ENCODE measurements at places on chromosomes 2 and 18.

DNA sequence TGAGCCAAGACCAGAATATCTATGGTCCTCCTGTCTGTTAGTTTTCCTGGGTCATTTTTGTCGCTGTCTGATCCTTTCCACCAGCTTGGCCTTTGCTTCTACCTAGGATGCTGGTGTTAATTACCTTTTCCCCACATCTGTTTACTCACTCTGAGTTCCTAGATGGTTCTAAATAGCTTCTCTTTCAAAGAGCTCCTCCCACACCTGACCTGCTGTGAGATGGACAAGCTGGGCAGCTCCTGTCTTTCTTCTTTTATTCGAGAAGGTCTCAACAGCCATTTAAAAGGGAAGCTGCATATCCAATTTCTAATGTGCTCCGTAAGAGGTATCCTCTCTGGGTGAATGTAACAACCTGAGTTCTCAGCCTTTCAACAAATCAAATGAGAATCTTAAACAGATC lies 156.2 kb downstream of the HRH4 start:
- no peak for DNase-seq

DNA sequence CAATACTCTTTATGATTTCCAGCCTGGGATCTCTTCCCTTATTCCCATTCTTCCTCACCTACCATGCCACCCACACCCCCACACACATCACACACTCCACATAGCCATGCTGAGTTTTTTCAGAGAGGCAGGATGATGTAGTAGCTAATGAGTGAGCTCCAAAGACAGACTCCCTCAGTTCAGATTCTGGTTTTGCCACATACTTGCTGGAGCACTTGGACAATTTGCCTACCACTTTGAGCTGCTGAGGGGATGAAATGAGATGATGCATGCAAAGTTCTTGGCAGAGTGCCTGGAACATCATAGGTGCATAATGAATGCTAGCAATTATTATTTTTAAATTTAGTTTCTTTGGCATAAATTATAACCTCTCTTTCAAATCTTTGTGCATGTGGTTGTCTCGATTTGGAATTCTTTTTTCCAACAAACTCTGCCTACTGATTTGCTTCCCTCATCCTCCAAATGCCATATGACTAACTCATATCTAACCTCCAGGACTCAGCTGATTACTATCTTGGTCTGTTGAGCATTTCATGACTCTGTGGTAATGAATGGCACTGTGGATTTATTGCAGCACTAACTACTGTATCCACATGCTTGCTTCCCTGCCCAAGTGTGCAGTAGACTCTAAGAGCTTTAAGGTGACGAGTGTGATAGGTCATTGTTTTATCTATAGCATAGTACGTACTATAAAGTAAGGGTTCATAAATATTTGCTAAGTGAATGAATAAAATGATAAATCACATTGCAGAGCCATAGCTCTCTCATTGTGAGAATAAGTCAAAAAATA lies 99.1 kb downstream of the TACR1 start:
- DNase-seq, result no peak

DNA sequence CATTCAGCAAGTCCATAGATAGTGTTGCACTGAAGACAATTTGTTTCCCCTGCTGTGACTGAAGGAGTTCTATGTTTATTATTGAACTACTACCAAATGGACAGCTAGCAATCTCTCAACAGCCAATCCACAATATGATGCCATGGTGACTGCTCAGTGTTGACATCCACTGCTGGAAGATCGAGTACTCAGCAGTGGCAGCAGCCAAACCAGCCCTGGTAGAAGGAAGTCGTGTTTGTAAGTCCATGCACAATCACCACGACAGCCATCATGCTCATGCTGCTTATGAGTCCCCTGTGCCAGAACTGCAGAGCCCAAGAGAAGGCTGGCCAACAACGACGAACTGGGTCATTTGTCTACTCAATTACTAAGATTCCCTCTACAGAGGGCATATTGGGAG lies 66.4 kb downstream of the OSR1 start:
- no peak for DNase-seq

GRCh38 chr18:78867131-78867530 lies 112.5 kb upstream of the SALL3 start:
- DNase-seq, result no peak

- DNase-seq, result no peak
Observed at GRCh38 chr2:54840559-54841468, 117.4 kb downstream of the EML6 start.

GRCh38 chr2:190435031-190435670 lies 27.0 kb downstream of the MFSD6 start:
- no peak for DNase-seq

GRCh38 chr2:26644188-26644835 lies 3.1 kb upstream of the CIB4 start:
- no peak for DNase-seq

GRCh38 chr2:19355416-19355821 lies 3.0 kb downstream of the OSR1 start:
- no peak for DNase-seq

GRCh38 chr2:203569677-203570316 lies 34.7 kb upstream of the RAPH1 start:
- DNase-seq, result no peak

GRCh38 chr2:236753606-236754270 lies 184.1 kb downstream of the ACKR3 start:
- no peak for DNase-seq

GRCh38 chr2:208872591-208872990 lies 466.0 kb downstream of the PTH2R start:
- DNase-seq, result no peak

- no peak for DNase-seq
Observed at GRCh38 chr2:111054791-111055691, 65.7 kb upstream of the BCL2L11 start.

DNA sequence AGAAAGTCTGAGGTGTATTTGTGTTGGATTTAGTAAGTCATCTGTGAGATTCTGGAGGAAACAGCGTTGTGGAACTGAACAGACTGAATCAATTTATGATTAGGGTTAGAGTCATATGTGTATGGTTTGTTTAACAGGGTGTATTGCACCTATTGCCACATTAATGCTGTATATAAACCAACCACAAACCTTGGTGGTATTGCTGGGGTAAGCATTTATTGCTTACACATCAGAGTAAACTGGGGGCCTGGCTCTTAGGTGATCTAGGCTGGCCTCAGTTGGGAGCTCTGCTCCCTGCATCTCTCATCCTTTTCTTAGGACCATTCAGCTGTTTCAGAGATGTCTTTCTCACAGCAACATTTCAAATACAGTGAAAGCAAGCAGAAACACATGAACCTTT lies 59.7 kb upstream of the GRB14 start:
- DNase-seq, result no peak

DNA sequence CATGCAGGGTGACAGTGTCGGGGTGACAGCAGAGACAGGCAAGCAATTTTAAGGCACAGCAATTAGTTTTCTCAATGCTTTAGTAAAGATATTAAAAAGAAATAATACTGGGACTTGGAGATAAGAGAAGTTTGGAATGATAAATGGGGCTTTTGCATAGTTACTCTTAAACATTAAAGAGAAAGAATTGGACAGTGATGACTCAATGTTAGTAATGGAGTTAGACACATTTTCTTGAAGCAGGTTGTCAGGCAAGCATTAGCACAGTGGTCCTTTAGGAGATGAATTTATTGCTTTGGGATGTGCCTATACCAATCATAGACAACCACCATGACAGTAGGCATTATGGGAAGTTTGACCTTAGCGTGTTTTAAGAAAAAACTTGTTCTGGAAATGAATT lies 228.3 kb upstream of the RAB12 start:
- no peak for DNase-seq

DNA sequence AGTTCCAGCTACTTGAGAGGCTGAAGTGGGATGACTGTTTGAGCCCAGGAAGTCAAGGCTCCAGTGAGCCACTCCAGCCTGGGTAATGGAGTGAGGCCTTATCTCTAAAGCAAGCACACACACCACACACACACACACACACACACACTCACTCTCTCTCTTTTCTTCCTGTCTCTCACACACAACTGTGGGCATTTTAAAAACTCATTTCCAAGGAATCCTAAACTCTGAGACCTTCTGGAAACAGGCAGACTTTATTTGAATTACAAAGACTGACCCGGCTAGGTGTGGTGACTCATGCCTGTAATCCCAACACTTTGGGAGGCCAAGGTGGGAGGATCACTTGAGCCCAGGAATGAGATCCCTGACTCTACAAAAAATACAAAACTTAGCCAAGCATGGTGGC lies 21.3 kb downstream of the WDSUB1 start:
- DNase-seq, result no peak

- DNase-seq, result no peak
Observed at GRCh38 chr2:174383796-174384195, 11.7 kb upstream of the SCRN3 start.

- DNase-seq, result no peak
Observed at GRCh38 chr2:129877795-129878775, 101.4 kb upstream of the RAB6C start.

DNA sequence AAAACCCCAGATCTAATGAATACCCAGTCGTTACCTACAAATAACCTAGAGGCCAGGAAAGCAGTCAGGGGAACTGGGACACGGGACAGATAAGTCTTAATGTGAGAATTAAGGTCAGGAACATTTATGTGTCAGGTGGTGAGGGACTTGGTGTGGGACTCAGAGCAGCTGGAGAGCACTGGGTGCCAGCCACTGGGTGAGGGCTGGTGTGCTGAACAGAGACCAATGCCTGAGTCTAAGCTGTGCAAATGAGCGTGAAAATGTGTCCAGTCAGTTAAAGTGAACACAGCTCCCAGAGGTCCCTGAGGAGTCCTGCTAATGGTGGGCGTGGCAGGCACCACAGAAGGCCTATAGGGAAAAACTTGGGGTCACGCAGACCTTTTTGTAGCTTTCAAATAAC lies 225.9 kb downstream of the C1D start:
- no peak for DNase-seq

GRCh38 chr2:168460571-168460970 lies 4.5 kb downstream of the CERS6 start:
- DNase-seq, result no peak

DNA sequence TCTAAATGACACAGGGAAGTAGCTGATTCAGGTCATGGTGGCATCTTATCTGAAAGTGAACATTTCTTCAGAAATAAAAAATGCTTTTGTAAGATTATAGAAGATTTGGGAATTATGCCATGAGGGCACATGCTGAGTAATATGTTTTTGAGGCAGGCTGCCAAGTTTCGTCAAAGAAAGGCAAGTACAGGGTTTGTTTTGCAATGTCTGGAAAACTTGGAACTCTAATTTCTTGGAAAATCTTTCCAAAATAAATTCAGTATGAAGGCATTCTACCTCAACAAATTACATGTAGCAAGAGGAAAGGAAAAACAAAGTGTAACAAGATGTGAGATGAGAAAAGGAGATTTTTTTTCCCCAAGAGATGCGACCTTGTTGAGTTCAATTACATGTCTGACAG lies 167.7 kb downstream of the PLCL1 start:
- no peak for DNase-seq

DNA sequence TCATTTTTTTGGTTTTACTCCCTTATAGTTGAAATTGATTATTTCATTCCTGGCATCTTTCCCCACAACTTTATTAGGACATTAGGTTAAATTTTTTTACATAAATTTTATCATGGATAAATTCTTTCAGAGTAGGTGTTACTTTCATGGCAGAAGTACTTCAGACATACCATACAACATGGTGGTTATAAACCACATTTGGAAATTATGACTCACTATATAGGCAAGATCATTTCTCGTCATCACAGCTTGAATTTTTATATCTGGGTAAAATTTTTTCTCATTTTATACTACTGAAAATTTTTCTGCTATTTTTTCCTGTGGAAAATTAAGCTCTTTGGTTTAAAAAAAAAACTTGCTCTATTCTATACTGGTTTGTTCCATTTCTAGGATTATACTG lies 111.9 kb upstream of the COL5A2 start:
- no peak for DNase-seq

GRCh38 chr2:88537640-88538039 lies 85.1 kb upstream of the FOXI3 start:
- DNase-seq, result no peak

- DNase-seq, result no peak
Observed at GRCh38 chr2:226135861-226136548, 663.6 kb downstream of the IRS1 start.

DNA sequence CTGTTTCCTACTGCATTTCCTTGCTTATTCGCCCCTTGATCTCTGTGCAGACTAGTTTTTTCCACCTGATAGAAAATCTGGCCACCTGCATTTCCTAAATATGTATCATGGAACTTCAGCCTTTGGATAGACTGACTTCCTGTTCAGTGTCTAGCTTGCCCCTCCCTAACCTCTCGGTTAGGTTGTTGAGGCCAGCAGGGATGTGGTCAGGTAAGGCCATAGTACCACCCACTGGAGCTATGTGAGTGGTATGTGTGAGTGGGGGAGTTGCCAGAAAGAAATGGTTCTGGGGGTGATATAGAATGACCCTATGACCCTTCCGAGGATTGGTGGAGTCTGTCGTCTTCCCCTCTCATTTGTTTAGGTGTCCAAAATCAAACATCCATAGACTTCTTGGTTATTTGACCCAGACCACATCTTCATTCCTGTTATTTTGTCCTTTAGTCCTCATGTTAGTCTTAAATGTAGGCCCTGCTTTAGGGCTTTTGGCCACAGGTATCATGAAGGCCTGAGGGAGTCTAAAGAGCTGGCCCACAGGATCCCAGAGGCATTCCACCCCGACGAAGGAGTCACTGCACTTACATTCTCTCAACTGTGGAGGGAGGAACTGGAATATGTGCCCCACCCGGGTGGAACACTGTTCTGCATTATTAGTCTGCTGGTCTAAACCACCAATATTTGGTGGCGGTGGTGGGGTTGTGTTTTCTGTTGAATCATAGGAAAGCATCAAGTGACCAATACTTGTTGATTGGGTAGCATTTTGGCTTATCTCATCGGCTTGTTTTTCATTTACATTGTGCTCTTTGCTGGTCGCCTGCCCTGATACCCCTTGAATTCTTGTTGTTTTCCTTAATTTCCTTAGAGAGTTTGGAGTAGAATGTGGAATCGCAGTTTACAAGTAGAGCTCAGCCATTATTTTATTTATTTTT lies 21.9 kb downstream of the CAB39 start:
- no peak for DNase-seq

DNA sequence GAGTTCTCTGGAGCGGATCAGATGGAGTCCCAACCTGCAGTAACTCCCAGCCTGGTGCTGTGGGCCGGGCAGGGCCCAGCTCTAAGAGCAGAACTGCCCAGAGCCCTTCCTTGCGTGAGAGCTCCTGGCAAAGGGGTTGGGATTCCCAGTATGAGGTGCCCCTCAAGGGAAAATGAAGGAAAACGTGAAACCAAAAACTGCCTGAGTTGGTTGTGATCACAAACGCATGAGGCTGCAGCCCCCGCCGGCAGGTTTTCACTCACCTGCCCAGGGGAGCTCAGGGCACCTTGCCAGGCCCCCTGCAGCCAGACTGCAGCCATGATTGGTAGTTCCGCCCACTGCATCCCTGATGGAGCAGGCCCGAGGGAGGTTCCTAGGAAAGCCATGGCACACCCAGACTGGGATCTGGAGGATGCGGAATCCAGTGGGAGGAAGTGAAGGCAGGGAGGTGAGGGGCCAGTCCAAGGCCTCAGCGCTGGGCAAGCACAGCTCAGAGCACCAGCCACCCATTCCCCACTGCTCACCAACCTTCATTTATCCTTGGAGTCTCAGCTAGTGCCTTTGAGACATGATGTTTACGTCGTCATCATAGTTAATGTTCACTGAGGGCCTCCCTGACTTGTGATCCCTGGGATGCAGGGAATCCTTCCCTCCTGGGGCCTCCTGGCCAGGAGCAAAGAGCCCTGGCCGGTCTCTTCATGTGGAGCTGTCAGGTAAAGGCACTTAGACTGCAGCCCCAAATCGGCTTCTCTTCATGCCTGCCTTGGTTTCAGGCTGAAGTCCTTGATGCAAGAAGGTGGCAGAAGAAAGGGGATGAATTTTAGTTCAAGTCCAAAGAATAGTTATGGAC lies 103.2 kb downstream of the INHBB start:
- DNase-seq, result no peak
